ENCODE measurements at places on chromosomes 5 and 9. TPM values are rescaled to one million over a fixed set of nuclear protein-coding genes. Genes with fewer than 3 reads are reported as not detected.

DNA sequence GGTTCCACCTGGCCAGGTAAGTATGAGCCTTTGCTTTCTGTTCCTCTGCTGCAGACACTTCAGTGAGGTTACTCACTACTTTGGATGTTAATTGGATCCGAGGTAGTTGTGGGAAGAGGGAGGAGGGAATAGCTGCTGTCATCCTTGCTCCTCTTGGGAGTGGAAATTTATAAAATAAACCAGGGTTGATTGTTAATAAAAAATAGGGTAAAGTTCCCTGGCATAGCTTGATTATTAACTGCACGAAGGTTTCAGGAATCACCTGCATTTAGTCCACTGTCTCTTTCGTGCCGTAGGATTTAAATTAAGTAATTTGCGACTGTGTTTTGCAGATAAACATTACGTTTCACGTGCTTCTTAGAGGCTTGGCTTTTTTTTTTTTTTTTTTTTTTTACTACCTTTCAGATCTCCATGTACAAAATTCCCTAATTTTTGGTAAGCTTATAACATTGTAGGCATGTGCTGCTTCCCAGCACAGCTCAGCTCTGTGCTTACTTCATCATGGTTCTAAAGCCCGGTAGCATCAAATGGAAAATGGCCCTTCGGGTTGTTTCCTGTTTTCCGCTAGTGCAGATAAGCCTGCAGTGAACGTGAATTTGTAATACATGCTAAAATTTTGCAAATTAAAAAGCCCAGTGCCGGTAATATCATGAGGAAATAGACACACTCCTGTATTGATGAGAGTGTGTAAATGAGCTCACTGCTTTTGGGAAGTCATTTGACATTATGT is 26.9 kb upstream of the LTC4S start:
- no peak for DNase-seq

GRCh38 chr5:177491983-177492746 is 5.2 kb downstream of the PDLIM7 start:
- DNase-seq, result no peak

CEMIP2 gene
- 90.6 TPM for total RNA-seq

GRCh38 chr5:7010591-7010990 is 297.4 kb downstream of the TENT4A start:
- no peak for DNase-seq

LHX3 gene
- 0.19 TPM for total RNA-seq

ACSL6 gene
- total RNA-seq, result not detected

DNA sequence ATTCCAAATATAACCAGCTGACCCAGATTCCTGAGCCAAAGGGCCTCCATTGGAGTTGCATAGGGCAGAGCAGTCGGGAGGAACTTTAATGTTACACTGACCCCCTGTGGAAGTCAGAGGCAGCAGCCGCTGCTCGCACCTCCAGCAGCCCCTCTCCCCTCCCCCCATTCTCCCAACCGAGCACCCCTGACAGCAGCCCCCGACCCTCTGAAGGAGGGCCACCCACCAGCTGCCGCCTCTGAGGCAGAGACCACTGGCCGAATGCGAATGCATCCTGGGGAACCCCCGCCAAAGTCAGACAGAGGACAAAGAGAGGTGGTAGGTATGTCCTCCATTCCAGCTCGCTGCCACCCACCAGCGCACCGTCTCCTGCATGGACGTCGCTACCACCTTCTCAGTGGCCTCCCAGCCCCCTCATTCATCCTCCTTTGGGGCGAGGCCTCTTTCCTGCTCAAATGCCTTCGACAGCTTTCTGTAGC is 231.0 kb downstream of the CDK5RAP2 start:
- DNase-seq, result no peak

- DNase-seq, result no peak
Measured at GRCh38 chr9:95740217-95741004, 135.1 kb upstream of the ERCC6L2 start.

GRCh38 chr9:346111-346571 is 131.5 kb downstream of the DOCK8 start:
- no peak for DNase-seq

LMNB1 gene
- 27.7 TPM for total RNA-seq

DNA sequence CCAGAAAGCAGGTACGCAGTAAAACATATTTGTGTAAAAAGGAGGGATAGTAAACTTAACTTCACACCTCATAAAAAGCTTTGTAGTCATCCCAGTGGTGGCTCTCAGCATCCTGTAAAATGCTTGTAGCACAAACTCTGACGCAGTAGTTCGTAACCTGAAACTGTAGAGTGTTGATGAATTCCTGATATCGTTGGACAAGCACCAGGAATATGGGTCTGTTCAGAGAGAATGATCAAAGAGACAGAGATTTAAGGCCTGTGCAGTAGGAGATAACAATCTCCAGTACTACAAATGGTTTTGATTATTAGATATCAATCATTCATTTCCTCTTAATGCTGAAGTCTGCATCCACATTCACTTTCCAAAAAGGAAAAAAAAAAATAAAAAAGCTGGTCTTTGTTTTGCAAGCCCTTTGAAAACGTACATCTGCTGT is 148.5 kb downstream of the KIAA0825 start:
- no peak for DNase-seq

DNA sequence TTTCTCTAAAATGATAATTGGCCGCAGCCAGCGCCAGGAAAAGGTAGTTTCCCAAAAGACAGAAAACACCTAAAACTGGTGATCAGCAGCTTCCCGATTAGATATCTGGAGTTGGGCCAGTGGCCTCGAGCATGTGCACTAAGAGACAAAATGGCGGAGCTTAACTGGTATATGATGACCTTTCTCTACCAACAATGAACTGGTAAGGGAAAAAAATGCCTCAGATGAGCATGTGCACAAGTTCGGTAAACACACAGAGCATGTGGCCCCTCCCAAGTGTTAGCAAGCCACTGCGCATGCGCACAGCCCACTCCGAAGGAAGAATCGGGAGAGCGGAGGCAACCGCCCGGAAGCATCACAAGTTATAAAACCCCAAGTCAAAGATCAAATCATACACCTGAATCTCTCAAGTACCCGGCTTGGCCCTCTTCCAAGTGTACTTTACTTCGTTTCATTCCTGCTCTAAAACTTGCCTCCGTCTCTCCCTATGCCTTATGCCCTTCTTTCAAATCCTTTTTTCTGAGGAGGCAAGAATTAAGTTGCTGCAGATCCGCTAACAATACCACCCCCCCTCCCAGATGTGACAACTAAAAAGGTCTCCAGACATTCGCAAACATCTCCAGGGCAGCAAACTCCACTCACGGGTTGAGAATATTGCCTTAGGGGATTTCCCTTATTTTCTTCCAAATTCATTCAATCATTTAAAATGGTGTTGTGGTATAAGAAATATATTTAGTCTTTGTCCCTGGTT is 15.0 kb upstream of the PTBP3 start:
- peak; percentile 74 for DNase-seq

GRCh38 chr9:111712369-111712768 is 51.0 kb downstream of the GNG10 start:
- DNase-seq, result no peak

STPG3 gene
- not detected for total RNA-seq

- DNase-seq, result peak; percentile 57
Measured at GRCh38 chr9:89375191-89375760, 57.0 kb downstream of the SECISBP2 start.

LRRTM2 gene
- total RNA-seq, result not detected

DNA sequence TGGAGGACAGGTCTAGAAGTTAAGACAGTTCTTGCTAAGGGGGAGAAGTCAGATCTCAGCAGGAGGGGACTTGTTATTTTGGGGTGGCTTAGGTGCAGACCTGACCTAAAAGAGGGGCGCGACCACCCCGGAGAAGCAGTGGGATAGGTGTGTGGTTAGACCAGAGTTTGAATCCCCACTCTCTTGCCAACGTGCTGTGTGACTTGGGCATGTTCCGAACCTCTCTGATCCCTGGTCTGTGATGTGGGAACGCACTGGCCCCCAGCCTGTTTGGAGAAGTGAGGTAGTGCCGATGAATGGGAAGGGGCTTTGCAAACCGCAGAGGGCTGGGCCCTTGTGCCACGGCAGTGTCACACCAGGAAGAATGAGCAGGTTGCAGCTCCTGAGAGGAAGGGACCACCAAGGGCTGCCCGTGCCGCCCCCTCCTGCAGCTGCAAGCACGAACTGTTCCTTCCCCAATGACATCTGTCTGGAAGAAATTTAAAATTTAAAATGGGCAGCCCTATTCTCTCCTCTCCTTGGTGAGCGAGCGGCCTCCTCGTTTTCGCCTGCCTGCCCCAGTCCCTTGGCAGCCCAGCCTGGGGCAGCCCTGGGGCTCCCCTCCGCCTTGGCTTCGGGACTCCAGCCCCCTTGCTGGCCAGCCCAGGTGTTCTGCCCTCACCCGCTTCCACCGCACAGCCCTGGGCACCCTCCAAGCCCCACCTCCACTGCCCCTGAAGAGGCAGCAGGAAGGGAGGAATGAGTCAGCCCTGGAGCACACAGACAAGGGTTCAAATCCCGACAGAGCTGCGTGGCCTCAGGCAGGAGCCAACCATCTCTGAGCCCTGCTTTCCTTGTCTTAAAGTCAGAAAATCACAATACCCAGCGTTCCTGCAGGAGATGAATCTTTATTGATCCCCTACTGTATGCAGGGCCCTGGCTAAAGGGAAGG is 1.6 kb downstream of the FIBCD1 start:
- no peak for DNase-seq

DNA sequence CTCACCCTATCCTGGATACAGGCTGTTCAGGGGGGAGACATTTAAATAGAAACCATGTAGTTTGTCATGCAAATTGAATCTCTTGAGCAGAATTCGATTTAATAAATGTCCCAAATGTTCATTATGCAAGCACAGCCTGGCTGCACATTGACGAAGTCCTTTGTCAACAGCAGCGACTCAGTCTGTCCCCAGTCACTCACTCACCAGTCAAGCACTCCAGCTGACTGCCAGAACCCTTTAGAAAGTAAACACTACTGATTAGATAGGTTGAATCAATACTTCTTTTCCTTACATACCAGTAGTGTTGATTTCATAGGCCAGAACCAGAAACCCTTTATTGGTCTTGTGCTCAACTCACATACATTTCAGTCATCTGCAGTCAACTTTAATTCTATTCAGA is 27.5 kb downstream of the CDH6 start:
- no peak for DNase-seq

- peak; percentile 27 for DNase-seq
Measured at GRCh38 chr5:127042593-127042992, 12.2 kb upstream of the MARCHF3 start.

P4HA2 gene
- total RNA-seq, result 0.25 TPM

DNA sequence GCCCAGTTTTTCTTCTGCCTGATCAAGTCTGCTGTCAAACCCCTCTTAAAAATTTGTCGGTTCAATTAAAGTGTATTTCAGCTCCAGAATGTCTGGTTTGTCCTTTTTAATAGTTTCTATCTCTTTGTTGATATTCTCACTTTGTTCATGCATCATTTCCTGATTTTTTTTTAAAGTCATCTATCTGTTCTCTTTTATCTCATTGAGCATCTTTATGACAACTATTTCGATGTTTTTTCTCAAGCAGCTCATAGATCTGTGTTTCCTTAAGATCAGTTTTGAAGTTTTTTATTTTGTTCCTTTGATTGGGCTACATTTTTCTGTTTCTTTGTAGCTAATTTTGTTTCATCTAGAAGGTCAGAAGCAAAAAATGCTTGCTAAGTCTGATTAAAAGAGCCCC is 53.7 kb downstream of the FGD3 start:
- DNase-seq, result no peak

DNA sequence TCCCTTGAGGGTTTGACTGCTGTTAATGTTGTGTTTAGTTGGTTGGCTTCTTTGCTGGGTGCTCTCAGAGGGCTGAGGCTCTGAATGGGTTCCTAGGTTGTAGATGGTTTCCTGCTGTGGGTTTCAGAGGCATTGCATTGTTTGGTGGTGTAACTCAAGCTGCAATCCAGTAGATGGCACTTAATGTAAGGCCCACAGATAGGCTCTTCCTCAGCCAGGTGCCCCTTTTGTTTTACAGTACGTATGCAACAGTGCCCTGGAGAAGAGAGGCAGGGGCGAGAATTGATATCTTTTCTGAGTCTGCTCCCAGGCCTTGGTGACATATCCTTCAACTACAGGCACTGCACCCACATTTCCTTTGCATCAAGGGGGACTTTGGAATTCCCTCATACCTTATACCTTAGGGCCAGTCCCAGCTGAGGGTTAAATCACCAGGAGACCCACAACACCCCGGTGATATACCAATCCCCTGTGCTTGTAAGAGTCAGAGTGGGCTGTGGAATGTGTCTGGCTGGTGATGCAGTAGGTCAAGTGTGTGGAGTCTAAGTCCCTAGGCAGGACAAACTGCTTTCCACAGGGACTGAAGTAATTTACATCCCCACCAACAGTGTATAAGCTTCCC is 7.0 kb upstream of the UGT3A2 start:
- DNase-seq, result peak; percentile 18

DNA sequence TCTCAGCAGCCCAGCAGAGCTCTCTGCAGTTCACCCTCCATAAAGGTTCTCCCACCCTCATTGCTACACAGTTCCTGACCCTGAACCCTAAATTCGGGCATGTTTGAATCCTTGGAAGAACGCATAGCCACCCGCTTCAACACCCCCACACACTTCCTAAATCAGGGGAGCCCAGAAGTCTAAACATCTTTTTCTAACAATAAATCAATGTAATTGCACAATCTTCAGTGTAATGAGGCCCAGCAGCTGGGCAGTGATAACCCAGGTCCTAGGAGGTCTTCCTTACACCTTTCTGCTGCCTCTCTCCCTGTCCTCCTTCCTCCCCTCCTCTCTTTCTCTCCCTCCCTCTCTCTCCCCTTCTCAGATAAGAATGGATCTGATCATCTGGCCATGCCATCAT is 88.0 kb downstream of the IRX2 start:
- DNase-seq, result no peak

GNAQ gene
- total RNA-seq, result 1.4 TPM

DNA sequence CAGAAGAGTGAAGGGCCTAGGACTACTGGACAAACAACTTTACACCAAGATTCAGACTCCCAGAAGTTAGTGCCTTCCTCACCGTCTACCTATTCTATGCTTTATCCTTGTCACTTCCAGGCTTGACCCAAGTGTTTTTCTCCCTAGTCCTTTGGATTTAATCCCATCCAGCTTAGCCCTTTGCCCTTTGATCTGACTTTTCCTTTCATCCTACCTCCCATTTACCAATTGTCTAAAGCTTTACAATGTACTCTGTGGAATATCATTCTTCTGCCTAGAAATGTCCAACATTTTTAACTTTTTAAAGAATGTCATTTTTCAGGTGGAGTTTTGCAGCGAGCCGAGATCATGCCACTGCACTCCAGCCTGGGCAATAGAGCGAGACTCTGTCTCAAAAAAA is 292.1 kb downstream of the EPB41L4A start:
- no peak for DNase-seq

JAK2 gene
- total RNA-seq, result 26.4 TPM

GRCh38 chr9:111965566-111966019 is 69.0 kb downstream of the UGCG start:
- no peak for DNase-seq
